ENCODE measurements at places on chromosomes 16 and 17.

GRCh38 chr17:81254955-81255717, 16.0 kb downstream of the NDUFAF8 start:
- DNase-seq: peak; percentile 54

DNA sequence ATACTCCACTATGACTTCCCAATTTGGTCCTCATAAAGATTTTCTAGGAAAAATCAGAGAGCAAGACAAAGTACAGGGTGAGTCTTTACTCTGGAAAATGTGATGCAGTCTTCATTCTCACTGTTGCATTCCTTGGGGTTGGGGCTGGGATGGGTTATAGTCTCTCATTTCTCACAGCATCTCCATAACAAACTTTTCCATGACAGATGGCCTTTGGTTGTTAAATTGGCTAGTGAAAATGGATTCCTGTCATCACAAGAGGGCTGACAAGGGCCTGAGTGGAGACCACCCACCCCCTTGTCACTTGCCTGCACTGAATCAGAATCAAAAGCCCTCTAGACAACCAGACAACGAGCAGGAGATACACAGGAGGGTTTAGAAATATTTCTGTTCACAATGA, 174.6 kb downstream of the AATF start:
- no peak for DNase-seq

DNA sequence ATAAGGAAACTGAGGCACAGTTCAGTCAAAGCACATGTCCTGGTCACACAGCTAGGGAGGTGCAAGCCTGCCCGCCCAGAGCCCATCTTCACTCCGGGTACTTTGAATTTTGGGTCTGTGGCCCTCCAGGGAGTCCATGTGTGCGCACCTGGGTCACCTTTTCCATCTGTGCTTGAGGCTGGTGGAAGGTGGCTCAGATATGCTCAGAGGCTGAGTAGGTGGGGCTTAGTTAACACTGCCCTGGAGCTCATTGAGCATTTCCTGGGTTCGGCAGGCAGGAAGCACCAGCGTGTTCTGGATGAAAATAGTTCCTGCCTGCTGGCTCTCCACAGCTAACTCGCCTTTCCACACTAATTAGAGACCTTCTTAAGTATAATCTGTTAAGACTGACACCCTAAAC, 19.2 kb downstream of the FAM234A start:
- DNase-seq: no peak

GRCh38 chr17:68953340-68953997, 1.7 kb downstream of the ABCA8 start:
- no peak for DNase-seq

DNA sequence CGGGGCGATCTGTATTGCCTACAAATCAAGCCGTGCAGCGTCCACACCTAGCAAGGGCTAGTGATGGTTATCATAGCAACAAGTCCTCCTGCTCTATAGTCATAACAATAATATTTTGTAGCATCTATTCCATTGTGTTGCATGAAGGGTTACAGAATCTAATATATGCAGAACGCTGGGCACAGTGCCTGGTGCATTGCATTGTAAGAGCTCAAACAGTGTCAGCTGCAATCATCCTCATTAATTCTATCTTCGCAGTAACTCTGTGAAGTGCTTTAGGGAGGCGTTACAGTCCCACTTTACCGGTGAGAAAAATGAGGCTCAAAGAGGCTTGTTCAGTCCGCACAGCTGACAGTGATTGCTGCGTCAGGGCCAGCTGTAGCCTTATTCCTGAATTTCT, 149.4 kb downstream of the RBFOX1 start:
- DNase-seq: no peak
